Cardiac muscle cell (in vitro differentiated cells and primary cell): ENCODE measurements at places on chromosomes 6 and 20. TPM values are rescaled to one million over a fixed set of nuclear protein-coding genes. Genes with fewer than 3 reads are reported as not detected.

Gene GPR6
- total RNA-seq, result not detected in 2 replicates

Gene HLA-DQA1
- total RNA-seq, result not detected in 2 replicates

Gene CPXM1
- total RNA-seq, result 72.1 and 129 TPM in 2 replicates

Gene SLC17A2
- not detected in 2 replicates for total RNA-seq

Gene C20orf173
- not detected in 2 replicates for total RNA-seq

Gene NFYA
- total RNA-seq, result 9.8 and 14.4 TPM in 2 replicates

DNA sequence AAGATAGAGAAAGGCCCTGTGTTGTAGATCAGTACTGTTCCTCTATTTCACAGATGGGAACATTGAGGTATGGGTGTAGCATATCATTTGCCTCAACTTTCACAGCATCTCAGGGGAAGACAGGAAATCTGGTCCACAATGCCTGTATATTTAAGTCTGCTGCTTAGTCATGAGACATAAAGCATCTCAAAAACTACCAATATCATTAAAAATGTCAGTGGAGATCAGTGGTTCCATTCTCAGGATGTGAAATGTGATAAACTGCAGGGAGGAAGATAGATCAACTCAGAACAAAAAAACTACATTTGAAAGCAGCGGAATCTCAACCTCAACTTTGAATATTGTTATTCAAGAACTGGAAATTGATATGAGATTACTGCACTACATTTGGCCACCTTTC lies 192.9 kb upstream of the PREP start:
- H3K36me3 ChIP-seq, result no peaks in the 10 kb centered on the region
- DNase-seq, result no peak
- peaks cover 15% of the 10 kb centered on the region for H3K27me3 ChIP-seq
- peaks cover 5% of the 10 kb centered on the region for H3K4me1 ChIP-seq
- no peak overlapping the region for H3K27ac ChIP-seq
- no peak overlapping the region for H3K4me3 ChIP-seq

- no peak for DNase-seq
- no peak overlapping the region for H3K27ac ChIP-seq
- peaks cover 23% of the 10 kb centered on the region for H3K4me1 ChIP-seq
- H3K4me3 ChIP-seq, result no peak overlapping the region
Observed at GRCh38 chr6:44000164-44000842, 126.9 kb downstream of the MRPL14 start.

- no peak overlapping the region for H3K4me3 ChIP-seq
- H3K36me3 ChIP-seq, result peaks cover 55% of the 10 kb centered on the region
- H3K27ac ChIP-seq, result peak overlapping the region; percentile 99
- no peak for DNase-seq
- no peaks in the 10 kb centered on the region for H3K27me3 ChIP-seq
Observed at GRCh38 chr6:17292600-17293133, 11.5 kb downstream of the RBM24 start.

DNA sequence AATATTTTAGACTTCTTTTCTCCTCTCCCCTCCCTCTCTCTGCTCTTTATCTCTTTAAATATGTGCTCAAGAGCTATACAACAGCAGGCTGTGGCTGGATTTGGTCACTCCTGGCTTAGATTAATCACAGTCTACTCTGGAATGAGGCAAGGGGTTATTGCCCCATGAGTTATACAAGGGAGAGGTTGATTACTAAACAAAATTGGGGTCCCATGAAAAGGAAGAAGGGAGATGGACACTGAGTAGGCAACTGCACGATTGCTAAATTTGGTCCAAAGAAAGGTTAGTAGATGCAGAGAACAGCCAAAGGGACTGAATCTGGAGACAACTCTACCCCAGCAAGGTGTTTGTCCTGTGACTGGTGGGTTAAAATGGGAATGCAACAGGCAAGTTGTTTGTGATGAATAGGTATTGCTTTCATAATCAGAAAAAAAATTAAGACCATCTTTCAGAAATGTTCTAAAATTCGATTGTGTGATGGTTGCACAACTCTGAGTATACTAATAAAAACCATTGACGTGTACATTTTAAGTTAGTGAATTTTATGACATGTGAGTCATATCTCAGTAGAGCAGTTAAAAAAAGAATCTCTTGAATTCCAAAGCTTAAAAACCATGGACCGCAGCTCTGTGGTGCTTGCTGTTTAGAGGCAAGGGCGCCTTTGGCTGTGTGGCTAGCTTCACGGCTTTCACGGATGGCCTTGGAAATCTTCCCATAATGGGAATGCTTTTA lies 57.1 kb downstream of the KIZ start:
- H3K27ac ChIP-seq, result no peak overlapping the region
- DNase-seq, result no peak
- no peak overlapping the region for H3K4me3 ChIP-seq

GRCh38 chr6:104604685-104605084 lies 255.0 kb downstream of the HACE1 start:
- H3K4me3 ChIP-seq, result no peak overlapping the region
- H3K27ac ChIP-seq, result no peak overlapping the region
- no peak for DNase-seq
- H3K36me3 ChIP-seq, result no peaks in the 10 kb centered on the region
- H3K4me1 ChIP-seq, result peaks cover 41% of the 10 kb centered on the region
- no peaks in the 10 kb centered on the region for H3K27me3 ChIP-seq

- H3K36me3 ChIP-seq, result peaks cover 39% of the 10 kb centered on the region
- H3K27ac ChIP-seq, result no peak overlapping the region
- no peaks in the 10 kb centered on the region for H3K27me3 ChIP-seq
- no peak overlapping the region for H3K4me3 ChIP-seq
- DNase-seq, result no peak
- H3K4me1 ChIP-seq, result peaks cover 10% of the 10 kb centered on the region
Observed at GRCh38 chr6:17635568-17635967, 35.5 kb downstream of the FAM8A1 start.

DNA sequence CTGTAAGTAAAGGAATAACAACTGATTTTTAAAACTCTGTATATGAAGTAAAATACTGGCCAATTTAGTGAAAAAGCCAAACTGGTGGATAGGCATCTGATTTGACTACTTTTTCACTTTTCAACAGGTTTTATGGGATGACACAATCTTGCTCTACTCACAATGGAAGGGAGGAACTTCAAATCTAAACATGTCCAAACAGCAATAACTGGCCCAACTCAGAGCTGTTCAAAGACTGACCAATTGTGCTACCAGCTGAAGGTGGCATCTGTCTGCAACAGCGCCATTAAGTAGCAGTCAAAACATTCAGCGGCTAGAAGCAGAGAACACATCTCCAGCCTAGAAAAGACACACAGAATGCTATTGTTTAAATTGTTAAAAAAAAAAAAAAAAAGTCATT lies 44.6 kb downstream of the SESN1 start:
- H3K4me3 ChIP-seq, result no peak overlapping the region
- H3K27ac ChIP-seq, result no peak overlapping the region
- H3K27me3 ChIP-seq, result no peaks in the 10 kb centered on the region
- no peaks in the 10 kb centered on the region for H3K36me3 ChIP-seq

- no peaks in the 10 kb centered on the region for H3K36me3 ChIP-seq
- no peaks in the 10 kb centered on the region for H3K27me3 ChIP-seq
- H3K4me1 ChIP-seq, result no peaks in the 10 kb centered on the region
- no peak for DNase-seq
- H3K4me3 ChIP-seq, result no peak overlapping the region
Observed at GRCh38 chr6:17354700-17355403, 38.5 kb upstream of the CAP2 start.

GRCh38 chr6:38805692-38806091 lies 90.6 kb downstream of the DNAH8 start:
- H3K4me1 ChIP-seq, result no peaks in the 10 kb centered on the region
- H3K36me3 ChIP-seq, result no peaks in the 10 kb centered on the region
- H3K27me3 ChIP-seq, result peaks cover 8% of the 10 kb centered on the region
- no peak for DNase-seq
- no peak overlapping the region for H3K4me3 ChIP-seq
- no peak overlapping the region for H3K27ac ChIP-seq

GRCh38 chr20:63366390-63367365 lies 5.5 kb upstream of the CHRNA4 start:
- DNase-seq, result no peak
- no peaks in the 10 kb centered on the region for H3K36me3 ChIP-seq
- no peak overlapping the region for H3K27ac ChIP-seq

DNA sequence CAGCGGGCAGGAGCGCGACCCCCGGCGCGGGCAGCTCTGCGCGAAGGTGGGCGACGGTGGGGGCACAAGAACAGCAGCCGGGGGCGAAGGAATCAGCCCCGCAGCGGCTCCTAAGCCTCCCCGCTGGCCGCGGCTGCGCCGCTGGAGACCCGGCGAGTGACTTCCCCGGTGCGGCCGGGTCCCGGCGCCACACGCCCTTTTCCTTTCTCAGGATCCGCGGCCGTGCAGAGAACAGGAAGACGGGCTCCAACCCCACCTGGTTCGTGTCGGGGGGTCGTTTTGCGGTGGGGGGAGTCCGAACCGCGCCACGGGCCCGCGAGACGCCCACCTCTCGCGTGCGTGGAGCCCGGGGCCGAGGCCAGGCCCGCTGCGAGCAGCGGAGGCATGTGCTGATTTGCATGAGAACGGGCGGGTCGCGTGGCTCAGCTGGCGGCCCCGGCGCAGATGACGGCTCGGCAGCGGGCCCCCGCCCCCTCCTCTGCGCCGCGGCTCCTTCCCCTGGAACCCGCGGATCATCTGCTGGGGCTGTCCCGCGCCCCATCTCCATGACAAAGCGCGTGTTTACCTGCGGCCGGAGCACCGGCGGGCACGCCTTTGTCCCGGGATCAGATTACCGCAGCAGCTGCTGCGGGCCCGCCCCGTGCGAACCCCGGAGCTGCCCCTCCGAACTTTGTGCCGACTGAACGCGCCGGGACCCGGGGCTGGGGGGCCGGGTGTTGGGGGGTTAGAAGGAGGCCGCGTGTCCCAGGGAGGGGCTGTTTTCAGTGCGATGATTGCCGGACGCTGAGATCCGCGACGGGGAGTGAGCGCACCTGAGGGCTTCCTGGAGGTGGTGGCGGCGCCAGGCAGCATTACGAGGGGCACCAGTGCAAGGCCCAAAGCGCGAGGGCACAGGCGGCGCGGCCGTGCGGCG lies 4.9 kb upstream of the DLL1 start:
- H3K36me3 ChIP-seq, result no peaks in the 10 kb centered on the region
- peak overlapping the region; percentile 38 for H3K4me3 ChIP-seq
- H3K4me1 ChIP-seq, result peaks cover 3% of the 10 kb centered on the region
- peaks cover 92% of the 10 kb centered on the region for H3K27me3 ChIP-seq
- no peak overlapping the region for H3K27ac ChIP-seq

GRCh38 chr20:63495741-63496595 lies 2.9 kb downstream of the EEF1A2 start:
- no peaks in the 10 kb centered on the region for H3K27me3 ChIP-seq
- peak; percentile 52 for DNase-seq
- H3K36me3 ChIP-seq, result peaks cover 45% of the 10 kb centered on the region
- peaks cover 35% of the 10 kb centered on the region for H3K4me1 ChIP-seq
- no peak overlapping the region for H3K27ac ChIP-seq

- H3K4me1 ChIP-seq, result no peaks in the 10 kb centered on the region
- no peaks in the 10 kb centered on the region for H3K36me3 ChIP-seq
- H3K27ac ChIP-seq, result no peak overlapping the region
- no peaks in the 10 kb centered on the region for H3K27me3 ChIP-seq
- DNase-seq, result no peak
Observed at GRCh38 chr6:152012227-152012626, 204.7 kb downstream of the ESR1 start.

DNA sequence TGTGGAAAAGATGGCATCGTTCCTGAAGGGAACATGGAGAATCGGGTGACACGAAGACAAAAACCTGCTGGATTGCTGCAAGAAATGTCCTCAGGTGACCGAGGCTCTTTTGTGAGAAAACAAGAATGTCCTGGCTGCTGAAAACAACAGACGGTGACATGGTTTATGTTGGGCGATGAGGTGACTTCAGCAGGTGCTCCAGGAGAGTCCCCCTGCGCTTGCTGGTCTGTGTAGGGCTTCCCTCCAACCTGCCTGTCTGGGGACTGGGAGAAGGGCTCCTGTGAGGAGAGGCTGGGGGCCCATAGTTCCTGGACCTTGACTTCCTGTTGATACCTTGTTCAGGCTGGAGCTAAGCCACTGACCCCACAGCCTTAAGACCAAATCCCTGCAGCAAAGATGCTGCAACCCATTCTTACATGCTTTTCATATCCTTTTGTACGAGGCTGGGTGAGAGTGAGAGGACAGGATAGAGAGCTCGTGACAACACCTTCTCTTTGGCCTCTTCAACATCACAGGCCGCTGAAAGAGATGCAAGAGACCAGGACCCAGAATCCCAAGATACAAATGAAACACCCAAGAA lies 134.8 kb downstream of the CD83 start:
- no peaks in the 10 kb centered on the region for H3K36me3 ChIP-seq
- H3K4me3 ChIP-seq, result no peak overlapping the region
- H3K4me1 ChIP-seq, result no peaks in the 10 kb centered on the region
- H3K27me3 ChIP-seq, result no peaks in the 10 kb centered on the region
- DNase-seq, result no peak
- H3K27ac ChIP-seq, result no peak overlapping the region

GRCh38 chr20:24718696-24719095 lies 230.4 kb upstream of the CST7 start:
- no peaks in the 10 kb centered on the region for H3K27me3 ChIP-seq
- no peak for DNase-seq
- H3K27ac ChIP-seq, result no peak overlapping the region
- H3K4me1 ChIP-seq, result no peaks in the 10 kb centered on the region
- H3K4me3 ChIP-seq, result no peak overlapping the region

GRCh38 chr6:151441390-151442166 lies 10.3 kb downstream of the RMND1 start:
- H3K27me3 ChIP-seq, result no peaks in the 10 kb centered on the region
- no peak for DNase-seq

GRCh38 chr6:26021001-26021349 lies 58.4 kb downstream of the TRIM38 start:
- H3K27ac ChIP-seq, result peak overlapping the region; percentile 98
- H3K4me3 ChIP-seq, result peak overlapping the region; percentile 50
- peak; percentile 72 for DNase-seq
- H3K27me3 ChIP-seq, result no peaks in the 10 kb centered on the region
- peaks cover 9% of the 10 kb centered on the region for H3K4me1 ChIP-seq

DNA sequence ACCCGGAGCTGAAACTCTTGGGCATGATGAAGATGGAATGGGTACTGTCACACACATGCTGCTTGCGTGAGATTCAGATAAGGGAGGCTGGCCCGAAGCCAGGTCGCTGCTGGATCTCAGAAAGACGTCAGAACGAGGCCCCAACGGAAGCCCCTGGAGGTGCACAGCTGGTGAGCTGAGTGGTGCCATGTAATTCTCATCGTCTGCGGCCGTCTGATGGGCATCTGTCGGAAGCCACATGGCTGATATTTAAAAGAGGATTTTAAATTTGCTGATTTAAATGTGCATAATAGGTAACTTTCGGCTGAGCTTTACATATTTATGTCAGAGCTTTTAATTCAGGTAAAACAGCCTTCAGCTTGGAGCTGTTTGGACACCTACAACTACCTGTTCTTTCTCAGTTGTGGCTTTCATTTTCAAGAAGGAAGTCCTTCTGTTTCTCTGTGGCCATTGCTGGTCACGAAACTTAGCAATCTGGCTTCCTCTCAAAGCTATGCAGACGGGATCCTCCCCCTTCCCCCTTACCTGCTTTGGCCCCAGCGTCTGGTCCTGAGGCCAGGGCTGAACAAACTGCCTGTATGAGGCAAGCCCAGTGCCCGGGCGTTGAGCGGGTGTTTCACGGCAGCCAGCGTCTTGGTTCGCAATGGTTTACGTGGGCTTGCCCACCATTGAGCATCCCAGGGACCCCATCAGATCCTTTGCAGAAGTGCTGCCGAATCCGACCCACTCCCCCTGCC lies 9.2 kb downstream of the SLCO4A1 start:
- peaks cover 9% of the 10 kb centered on the region for H3K4me1 ChIP-seq
- peak; percentile 54 for DNase-seq
- no peak overlapping the region for H3K27ac ChIP-seq
- H3K36me3 ChIP-seq, result no peaks in the 10 kb centered on the region
- no peak overlapping the region for H3K4me3 ChIP-seq

- peaks cover 21% of the 10 kb centered on the region for H3K27me3 ChIP-seq
- DNase-seq, result no peak
- no peak overlapping the region for H3K27ac ChIP-seq
- H3K36me3 ChIP-seq, result no peaks in the 10 kb centered on the region
Observed at GRCh38 chr20:63395723-63396122, 34.6 kb upstream of the CHRNA4 start.
